ENCODE measurements at places on chromosomes 1 and 21.

DNA sequence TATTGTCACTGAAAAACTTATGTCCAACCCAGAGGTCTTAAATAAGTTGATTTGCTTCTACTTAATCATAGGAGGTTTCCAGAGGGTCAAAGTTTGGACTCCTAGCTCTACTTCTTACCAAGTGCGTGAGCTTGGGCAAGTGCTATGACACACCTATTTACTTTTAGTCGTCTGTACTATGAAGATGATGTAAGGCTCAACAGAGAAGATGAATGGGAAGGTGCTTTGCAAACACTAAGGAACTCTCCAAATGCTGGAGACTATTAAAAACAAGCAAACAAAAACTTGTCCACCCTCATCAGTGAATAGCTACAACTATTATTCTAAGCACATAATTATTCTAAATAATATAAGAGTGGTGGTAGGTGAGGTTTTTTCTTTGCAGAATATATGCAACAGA is 232.3 kb upstream of the USP24 start:
- DNase-seq = no peak

DNA sequence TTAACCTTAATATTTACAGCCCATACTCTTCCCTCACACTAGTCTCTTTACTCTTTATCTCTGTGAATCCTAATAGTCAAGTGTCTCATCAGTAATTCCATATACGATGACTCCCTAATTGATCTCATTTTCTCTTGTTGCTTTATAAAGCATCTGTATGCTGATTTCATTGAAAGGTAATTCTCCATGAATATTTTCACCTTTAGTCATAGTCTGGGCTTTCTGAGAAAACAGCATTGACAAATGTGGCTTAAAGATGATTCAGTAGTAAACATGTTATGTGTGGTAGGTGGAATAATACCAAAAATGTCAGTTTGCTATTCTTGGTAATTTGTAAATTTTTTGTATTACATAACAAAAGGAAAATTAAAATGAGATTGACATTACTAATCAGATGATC is 1176.5 kb downstream of the NCAM2 start:
- DNase-seq = no peak

- no peak for DNase-seq
These were observed 9.0 kb upstream of the CSRP1 start for GRCh38 chr1:201515895-201516294.

DNA sequence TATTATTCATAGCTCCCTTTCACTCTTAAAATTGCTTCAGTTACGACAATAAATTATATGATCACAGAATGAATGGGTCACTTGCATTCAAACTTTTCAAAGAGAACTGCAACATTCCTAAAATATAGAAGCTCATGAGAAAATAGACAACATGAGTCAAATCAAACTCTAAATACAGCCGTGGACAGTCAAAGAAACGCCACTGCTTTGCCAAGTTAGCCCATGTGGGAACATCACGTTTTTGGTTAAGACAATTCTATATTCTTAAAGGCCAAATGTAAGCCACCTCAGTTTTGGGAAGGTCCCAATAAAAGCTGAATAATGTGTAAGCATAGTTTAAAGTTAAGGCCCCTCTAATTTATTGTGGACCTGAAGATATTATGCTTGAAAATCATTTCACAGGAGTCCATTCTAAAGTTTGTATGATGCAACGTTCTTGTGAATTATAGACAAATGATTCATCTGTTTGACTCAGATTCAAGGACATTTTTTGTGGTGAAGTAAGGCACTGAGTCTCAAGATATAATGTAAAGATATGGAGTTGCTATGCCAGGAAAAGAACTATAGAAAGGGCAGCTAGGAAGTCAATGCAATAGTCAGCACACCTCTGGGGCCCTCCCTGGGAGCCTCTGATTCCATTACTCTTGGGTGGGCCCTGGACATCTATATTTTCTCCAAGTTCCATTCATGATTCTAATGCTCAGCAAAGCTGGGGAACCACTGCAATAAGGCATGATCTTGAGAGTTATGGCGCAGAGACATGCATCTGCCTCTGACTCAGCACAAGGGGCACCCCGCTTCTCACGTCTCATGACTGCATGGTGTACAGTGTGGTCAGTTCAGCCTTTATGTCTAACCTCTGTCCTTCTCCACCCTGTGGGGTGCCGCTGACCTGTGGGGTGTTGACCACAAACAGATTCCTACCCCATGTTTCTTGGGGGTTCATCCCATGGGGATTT is 33.9 kb downstream of the ETS2 start:
- DNase-seq = no peak

GRCh38 chr1:41368801-41369200 is 7.6 kb downstream of the FOXO6 start:
- no peak for DNase-seq

DNA sequence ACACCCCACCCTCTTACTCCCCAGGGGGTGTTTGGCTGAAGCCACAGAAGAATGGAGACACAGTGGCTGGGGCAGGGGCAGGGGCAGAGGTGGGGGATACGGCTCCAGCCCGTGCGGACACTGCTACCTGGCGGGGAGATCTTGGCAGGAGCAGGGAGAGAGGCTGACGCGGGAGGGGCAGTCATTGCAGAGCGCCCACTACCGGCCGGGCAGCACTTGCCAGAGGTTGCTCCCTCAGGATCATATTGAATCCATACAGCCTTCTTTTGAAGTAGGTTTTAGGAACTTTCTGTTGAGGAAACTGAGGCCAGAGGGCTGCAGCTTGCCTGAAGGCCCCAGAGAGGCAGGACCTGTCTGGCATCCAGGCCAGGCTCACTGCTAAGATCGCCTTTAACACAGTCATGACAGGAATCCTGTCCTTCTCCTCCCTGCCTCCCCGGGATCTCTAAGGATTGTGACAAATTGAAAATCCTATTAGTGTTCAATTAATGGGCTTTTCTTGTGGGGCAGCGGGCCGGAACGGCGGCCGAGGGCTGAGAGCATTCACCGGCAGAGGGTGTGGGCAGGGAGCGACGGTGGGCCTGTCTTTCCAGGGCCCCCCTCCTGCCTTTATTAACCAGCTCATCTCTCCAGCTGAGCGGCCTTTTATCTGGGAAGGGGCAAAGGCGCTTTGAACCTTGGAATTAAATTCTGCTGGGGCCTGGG is 65.5 kb upstream of the WNT4 start:
- DNase-seq = no peak

GRCh38 chr1:35845766-35846165 is 37.2 kb upstream of the AGO1 start:
- peak; percentile 25 for DNase-seq

GRCh38 chr1:30648408-30649000 is 74.9 kb downstream of the MATN1 start:
- DNase-seq = no peak

DNA sequence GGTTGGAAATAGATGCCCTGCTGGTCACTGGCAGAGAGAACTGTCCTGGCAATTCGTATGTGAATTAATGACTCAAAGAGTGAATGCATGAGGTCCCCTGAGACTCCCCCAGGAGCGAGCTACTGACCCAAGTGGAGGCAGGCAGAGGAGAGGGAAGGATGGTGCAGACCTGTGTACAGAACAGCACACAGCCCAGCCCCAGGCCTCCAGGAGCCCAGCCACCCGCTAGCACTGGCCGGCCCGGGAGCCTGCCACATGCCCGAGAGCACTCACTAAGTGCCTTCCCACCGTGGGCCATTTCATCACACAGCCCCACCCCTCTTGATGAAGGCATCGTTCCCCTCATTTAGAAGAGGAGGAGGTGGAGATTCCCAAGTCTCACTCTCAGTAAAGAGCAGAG is 62.0 kb upstream of the IGSF21 start:
- no peak for DNase-seq

- no peak for DNase-seq
These were observed 497.5 kb downstream of the RWDD3 start for GRCh38 chr1:95731466-95731865.

GRCh38 chr1:84995484-84996334 is 1.2 kb downstream of the MCOLN2 start:
- DNase-seq = no peak

- DNase-seq = no peak
These were observed 286.1 kb upstream of the ESRRG start for GRCh38 chr1:217009376-217009775.

DNA sequence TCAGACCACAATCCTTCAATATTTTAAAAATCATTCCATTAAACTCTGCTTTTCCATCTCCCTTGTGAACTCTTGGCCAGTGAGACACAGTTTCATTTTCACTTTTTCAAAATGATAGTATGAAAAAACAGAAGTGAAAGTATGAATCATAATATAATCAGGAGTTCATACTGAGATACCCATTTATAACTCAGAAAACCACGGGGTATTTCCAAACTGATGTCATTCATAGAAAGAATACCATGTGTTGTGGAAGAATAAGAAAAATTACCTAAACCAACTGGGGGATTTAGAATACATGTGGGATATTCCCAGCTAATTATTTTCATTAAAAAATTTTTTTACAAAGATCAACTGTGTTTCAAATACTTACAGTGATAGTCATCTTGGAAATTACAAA is 149.9 kb downstream of the MRPL39 start:
- no peak for DNase-seq

GRCh38 chr1:101116006-101116405 is 90.4 kb upstream of the DPH5 start:
- DNase-seq = no peak

- no peak for DNase-seq
These were observed 1.4 kb downstream of the LRRC7 start for GRCh38 chr1:69569175-69569541.

GRCh38 chr1:52240592-52241210 is 98.8 kb downstream of the ZFYVE9 start:
- no peak for DNase-seq

DNA sequence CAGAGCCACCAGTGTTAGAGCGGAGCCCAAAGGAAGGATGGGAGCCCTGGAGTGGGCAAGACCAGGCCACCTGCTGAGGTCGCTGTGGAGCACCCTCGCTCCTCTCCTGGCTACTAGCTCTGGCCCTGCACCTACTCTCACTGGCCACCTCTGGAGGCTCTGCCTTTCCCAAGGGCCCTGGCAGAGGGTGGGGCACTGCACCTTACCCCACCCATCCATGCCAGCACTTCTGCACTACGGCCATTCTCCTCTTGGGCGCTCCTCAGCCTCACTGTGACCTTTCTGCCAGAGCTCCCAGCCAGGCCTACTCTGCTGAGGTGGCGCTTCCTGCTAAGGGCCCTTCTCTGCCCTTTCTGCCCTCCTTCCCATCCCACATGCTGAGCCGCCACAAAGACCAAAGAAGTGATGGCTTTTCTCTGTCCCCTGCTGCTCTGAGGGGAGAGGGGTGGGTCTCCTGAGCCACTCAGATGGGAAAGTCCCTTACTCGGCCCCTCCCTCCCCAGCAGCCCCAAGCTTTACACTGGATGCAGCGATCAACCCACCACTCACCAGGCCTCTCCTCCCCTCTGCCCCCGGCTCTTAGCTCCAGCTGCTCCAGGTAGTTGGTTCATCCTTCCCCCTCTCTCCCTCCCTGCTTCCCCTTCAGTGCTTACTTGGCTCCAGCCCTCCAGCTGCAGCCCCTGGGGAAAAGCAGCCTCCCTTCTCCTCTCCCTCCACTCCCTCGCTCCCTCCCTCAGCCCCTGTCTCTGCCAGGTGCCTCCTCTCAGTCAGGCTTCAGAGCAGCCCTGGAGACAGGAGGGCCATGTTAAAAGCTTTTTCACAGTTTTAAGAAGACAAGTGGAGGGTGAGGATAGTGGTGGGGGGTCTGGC is 14.8 kb upstream of the TMEM222 start:
- no peak for DNase-seq

DNA sequence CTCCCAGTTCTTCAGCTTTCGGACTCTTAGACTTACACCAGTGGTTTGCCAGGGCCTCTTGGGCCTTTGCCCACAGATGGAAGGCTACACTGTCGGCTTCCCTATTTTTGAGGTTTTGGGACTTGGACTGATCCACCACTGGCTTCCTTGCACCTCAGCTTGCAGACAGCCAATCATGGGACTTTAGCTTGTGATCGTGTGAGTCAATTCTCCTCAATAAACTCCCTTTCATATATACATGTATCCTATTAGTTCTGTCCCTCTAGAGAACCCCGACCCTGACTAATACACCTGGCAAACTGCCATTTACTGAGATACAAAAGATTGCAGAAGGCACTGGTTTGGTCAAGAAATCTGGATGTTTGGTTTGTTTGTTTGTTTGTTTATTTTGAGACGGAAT is 6.4 kb upstream of the RAB4A start:
- no peak for DNase-seq

GRCh38 chr1:75964760-75965408 is 32.7 kb upstream of the ASB17 start:
- DNase-seq = no peak

DNA sequence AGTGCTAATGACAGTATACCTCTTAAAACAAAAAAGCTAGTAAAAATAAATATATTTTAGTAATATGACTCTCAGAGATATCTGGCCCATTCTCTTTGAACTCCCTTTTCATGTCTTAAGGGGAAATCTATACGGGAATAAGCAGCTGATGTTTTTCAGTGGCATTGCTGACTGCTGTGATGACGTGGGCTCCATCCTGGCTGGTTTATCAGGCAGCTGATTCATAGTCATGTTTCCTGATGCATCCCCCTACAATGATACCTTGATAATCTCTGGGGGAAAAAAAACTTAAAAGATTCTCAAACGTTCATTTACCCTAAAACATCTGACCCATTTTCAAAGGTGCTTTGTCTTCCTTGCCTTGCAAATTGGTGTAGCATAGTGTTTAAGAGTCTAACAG is 53.8 kb downstream of the ABCA4 start:
- no peak for DNase-seq

DNA sequence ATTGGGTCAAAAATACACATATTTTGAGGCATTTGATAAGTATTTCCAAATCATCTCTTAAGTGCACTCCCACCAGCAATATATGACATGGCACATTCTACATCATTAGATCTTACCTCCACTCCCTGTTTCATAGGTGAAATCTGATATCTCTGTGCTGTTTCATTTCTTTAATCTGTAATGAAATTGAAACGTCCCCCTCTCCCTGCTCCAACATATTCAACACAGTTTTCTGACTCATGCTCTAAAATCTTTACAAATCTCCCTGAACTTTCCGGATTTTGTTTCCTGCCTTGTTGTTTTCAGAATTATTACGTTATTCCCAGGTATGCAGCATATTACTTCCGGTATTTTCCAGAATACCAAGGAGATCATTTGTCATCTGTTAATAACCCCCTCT is 66.1 kb upstream of the AKT3 start:
- DNase-seq = no peak

GRCh38 chr1:215807911-215808436 is 240.9 kb downstream of the KCTD3 start:
- DNase-seq = no peak

- no peak for DNase-seq
These were observed 66.1 kb downstream of the CYYR1 start for GRCh38 chr21:26506956-26507355.

- no peak for DNase-seq
These were observed 5.2 kb upstream of the NGF start for GRCh38 chr1:115343200-115343737.

- DNase-seq = no peak
These were observed 348.8 kb upstream of the DAB1 start for GRCh38 chr1:57772580-57773195.

DNA sequence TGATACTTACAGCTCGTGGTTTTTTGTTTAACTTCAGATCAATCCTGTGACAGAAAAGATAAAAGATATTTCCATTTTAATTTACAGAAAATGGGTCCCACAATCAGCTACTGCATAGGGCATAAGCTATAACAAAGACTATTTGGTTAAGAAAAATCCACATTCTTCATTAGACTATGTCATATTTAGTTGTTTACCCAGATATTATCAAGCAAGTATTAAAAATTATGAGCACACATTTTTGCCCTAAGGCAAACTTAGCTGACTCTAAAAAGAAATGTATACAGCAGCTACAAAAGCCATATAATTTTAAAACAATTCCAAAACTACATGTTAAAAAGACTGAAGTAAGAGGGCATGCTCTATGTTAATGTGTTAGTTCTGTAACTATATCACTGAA is 18.7 kb downstream of the MEAF6 start:
- DNase-seq = no peak

GRCh38 chr1:78005755-78006154 is 1.0 kb downstream of the DNAJB4 start:
- DNase-seq = no peak
